ENCODE measurements at places on chromosomes 12 and 14. TPM values are rescaled to one million over a fixed set of nuclear protein-coding genes. Genes with fewer than 3 reads are reported as not detected.

PMCH gene
- not detected for total RNA-seq

RHEBL1 gene
- total RNA-seq: 0.78 TPM

DCN gene
- 46.3 TPM for total RNA-seq

ABCC9 gene
- total RNA-seq: 21.2 TPM

MGAT2 gene
- 47.3 TPM for total RNA-seq

ENDOU gene
- not detected for total RNA-seq

PPP4R4 gene
- total RNA-seq: 0.31 TPM

TAS2R10 gene
- 5.5 TPM for total RNA-seq

TTC8 gene
- total RNA-seq: 12.2 TPM

GARIN6 gene
- not detected for total RNA-seq

PPTC7 gene
- total RNA-seq: 10.3 TPM

TSPAN9 gene
- total RNA-seq: 8.4 TPM

TMEM132C gene
- 4.8 TPM for total RNA-seq

CAPZA3 gene
- not detected for total RNA-seq

RNASE3 gene
- not detected for total RNA-seq

SLC25A21 gene
- 0.78 TPM for total RNA-seq

NACA gene
- total RNA-seq: 1,394 TPM

CIDEB gene
- total RNA-seq: 3.4 TPM

SNW1 gene
- total RNA-seq: 57.9 TPM

NOS1 gene
- 1.2 TPM for total RNA-seq

GLIPR1 gene
- total RNA-seq: 2.8 TPM

FBXO21 gene
- total RNA-seq: 131 TPM

BDKRB2 gene
- total RNA-seq: 0.16 TPM

HCAR2 gene
- not detected for total RNA-seq

Measured in occipital lobe (tissue), 3 donors.